ENCODE measurements at places on chromosomes 2 and 18.

DNA sequence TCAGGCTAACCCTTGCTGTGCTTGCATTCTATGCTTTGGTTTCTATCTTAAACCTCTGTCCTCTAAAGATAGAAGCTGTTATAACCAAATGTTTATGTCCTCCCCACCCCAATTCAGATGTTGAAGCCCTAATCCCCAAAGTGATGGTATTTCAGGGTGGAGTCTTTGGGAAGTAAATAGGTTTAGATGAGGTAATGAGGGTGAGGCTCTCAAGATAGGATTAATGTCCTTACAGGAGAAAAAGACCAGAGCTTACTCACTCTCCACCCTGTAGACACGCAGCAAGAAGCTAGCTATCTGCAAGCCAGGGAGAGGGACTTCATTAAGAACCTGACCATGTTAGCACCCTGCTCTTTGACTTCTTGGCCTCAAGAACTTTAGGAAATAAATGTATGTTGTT is 362.5 kb downstream of the ERBB4 start:
- DNase-seq, result no peak

DNA sequence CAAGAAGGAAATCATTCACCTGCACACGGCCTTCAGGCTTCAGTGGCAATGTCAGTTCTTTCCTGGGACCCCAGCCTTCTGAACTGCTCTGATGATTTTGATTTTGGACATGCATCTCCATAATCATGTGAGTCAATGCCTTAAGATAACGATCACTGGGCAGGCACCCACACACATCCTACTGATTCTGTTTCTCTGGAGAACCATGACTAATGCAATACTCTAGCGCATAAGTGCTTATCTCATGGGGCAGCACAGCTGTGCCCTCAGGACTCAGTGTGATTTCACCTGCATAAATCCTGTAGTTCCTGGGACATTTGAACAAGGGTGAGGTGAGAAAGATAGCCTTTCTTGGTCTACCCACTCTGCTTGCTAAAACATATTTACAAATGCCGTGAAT is 144.6 kb downstream of the AKAIN1 start:
- no peak for DNase-seq

DNA sequence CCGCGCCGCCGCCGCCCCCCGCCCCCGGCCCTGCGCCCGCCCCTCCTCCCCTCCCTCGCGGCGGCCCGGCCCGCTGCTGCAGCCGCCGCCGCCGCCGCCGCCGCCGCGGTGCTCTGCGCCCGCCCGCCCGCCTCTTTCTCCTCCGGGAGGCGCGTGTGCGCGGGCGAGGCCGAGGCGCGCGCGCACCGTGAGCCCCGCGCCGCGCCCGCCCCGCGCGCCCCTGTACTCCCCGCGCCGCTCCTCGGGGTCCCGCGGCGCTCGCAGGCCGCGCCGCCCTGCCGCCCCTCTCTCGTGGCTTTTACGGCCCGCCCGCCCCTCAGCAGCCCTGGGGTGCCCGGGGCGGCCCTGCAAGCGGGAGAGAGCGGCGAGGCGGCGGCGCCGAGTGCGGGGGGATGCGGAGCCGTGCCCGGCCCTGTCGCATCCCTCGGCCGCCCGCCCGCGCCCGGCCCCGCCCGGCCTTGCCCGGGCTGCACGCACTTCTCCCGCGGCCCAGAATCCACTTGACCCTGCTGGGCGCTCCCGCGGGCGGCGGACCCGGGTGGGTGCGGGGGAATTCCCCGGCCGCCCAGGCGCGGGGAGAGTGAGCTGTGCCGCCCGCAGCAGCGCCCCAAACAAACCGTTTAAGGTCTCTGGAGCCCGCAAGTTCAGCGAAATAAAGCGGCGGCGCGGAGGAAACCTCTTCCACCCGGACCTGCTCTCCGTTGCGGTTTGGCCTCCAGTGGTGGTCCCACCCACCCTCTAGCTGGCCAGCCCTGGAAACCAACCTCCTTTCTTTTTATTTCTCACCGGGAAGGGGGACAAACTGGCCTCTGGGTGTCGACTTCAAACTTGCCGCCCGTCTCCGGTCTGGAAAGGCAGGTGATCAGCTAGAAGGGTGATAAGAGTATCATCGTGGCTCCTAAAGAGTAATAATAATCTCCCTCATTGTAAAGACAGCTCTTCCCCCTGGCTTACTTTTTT is 37.4 kb downstream of the AFF3 start:
- peak; percentile 22 for DNase-seq

DNA sequence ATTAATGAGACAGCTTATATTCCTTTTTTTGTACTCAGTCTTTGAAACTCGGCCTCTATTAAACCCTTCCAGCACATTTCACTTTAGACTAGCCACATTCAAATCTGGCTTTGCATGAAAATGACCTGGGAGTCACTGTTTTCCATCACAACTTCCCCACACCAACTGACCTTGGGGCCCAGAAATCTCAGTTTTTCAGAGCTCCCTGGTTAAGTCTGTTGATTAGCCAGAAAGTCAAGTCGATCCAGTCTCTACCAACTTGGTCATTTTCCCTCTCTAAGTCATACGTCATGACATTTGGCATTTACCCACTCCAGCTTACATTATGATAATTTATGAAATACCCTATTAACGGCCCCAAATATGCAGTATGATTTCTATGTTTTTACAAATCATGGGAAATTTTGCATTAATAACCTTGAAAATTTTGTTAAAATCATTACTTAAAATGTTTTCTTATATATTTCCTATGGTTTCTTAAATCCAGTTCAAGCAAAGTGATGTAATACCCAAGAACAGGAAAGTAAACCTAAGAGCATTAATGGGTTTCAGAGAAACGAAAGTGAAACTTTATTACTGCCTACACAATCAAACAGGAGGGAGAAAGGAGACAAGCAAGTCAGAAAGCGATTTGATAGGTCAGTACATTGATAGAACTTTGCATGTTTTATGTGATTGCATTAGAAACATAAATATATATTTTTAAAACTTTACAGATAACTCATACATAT is 77.1 kb downstream of the SPATS2L start:
- no peak for DNase-seq

- no peak for DNase-seq
Measured at GRCh38 chr2:24970483-24971285, 1.1 kb downstream of the DNAJC27 start.

DNA sequence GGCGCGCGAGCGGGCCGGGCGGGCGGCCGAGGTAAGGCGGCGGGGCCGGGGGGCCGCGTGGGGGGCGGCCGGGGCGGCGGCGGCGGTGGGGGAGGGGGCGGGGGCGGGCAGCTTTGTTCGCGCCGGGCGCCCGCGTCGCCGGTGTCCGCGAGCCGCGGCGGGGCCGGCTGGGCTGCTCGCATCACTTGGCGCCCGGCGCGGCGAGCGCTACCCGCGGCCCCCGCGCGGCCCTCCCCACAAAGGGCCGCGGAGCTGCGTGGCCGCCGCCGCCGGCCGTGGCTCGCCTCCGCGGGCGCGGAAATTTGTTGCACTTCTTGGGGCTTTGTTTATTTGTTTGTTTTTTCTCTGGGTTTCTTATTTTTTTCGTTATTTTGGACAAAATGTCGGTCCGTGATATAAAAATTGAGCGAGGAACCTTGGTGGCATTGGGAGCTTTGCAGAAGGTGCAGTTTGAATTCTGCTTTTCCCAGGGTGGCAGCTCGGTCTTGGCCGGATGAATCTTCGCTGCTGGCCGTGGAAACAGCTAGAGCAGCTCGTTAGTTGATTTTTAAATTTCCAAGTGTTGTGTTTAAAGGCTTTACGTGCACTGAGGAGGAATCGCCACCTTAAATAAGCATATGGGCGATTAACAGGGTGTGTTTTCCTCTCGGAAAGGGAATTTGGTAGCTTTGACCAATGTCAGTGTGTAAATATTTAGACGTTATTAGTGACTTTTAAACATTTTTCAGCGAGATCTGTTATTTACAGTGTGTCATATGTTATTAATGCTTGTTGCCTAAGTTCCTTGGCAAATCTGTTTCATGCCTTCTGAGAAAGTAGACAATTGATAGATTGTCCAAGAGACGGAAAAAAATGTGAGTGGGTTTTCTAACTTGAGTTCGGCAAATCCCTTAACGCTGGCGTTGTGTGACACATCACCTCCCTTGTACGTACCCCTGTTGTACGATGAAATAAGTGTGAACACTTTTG is 822 bp downstream of the UBE2E3 start:
- DNase-seq, result no peak

DNA sequence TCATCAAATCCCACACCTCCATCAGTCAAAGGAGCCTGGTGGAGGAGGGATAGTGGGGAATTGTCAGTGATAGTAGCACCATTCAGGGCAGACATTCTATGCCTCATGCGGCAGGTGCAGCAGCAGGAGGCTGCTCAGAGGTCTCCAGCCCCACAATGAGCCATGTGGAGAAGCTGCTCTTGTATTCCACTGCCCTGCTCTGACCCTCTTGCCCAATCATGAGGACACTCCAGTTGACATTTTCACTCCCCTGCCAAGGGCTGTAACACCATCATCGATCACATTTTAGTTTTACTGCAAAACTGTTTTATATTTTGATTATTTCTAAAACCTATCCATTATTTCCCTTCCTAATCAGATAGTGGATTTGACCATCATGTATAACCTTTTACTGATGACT is 487.6 kb upstream of the KLHL29 start:
- DNase-seq, result no peak

DNA sequence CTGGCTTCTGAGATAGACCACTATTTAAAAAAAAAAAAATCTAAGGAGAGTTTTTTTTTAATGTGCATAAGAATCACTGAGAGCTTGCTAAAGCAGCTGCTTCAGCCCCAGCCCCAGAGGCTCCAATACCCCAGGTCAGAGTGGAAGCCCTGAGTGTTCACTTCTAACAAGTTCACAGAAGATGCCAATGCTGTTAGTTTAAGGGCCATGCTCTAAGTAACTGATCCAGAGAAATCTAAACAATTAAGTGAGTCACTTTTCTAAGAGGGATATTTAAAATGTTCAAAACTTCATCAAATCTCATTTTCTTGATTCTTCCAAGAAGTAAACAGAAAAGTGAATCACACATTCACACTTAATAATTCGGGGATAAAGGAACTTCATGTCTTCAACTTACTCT is 126.4 kb upstream of the CD226 start:
- no peak for DNase-seq
